Bladder microvascular endothelial cell (primary cell): ENCODE measurements at places on chromosomes 12 and 14. TPM values are rescaled to one million over a fixed set of nuclear protein-coding genes. Genes with fewer than 3 reads are reported as not detected.

CLEC14A gene
- total RNA-seq: 122 and 339 TPM in 2 replicates

IL31 gene
- not detected in 2 replicates for total RNA-seq

CLEC4E gene
- total RNA-seq: not detected in 2 replicates

CARMIL3 gene
- not detected in 2 replicates for total RNA-seq

ZNF705A gene
- total RNA-seq: under 0.01 and 0.16 TPM in 2 replicates

CIDEB gene
- total RNA-seq: 3.7 and 3.8 TPM in 2 replicates

TMEM233 gene
- total RNA-seq: 0.16 and 0.38 TPM in 2 replicates

YLPM1 gene
- total RNA-seq: 19.1 and 66.7 TPM in 2 replicates

SRRM4 gene
- not detected in 2 replicates for total RNA-seq

TMCC3 gene
- 8.5 and 21.7 TPM in 2 replicates for total RNA-seq

LETMD1 gene
- total RNA-seq: 24.6 and 33.5 TPM in 2 replicates

FAM181A gene
- total RNA-seq: not detected in 2 replicates

IFI27L2 gene
- total RNA-seq: 18.1 and 38.5 TPM in 2 replicates

LHX5 gene
- not detected in 2 replicates for total RNA-seq

AHNAK2 gene
- 23.2 and 35.3 TPM in 2 replicates for total RNA-seq

OTX2 gene
- not detected in 2 replicates for total RNA-seq

RBP5 gene
- total RNA-seq: 0.32 and 0.38 TPM in 2 replicates

POLE2 gene
- 11.5 and 12.6 TPM in 2 replicates for total RNA-seq

SERPINA5 gene
- 0.31 TPM in 1 of 2 replicates, not detected in the other for total RNA-seq

ASIC1 gene
- 0.13 and 0.16 TPM in 2 replicates for total RNA-seq

RNASE3 gene
- not detected in 2 replicates for total RNA-seq

MIPOL1 gene
- total RNA-seq: 6.3 and 21.2 TPM in 2 replicates

CLEC12A gene
- not detected in 2 replicates for total RNA-seq

IRF9 gene
- total RNA-seq: 55.4 and 72.4 TPM in 2 replicates

POTEM gene
- total RNA-seq: not detected in 2 replicates

AMDHD1 gene
- 0.06 and 0.32 TPM in 2 replicates for total RNA-seq

DDN gene
- under 0.01 and 0.13 TPM in 2 replicates for total RNA-seq

PSMA3 gene
- 91.8 and 105 TPM in 2 replicates for total RNA-seq

CD27 gene
- not detected in 2 replicates for total RNA-seq

NRXN3 gene
- total RNA-seq: 0.16 and 0.19 TPM in 2 replicates

TAS2R46 gene
- 1.5 and 6.5 TPM in 2 replicates for total RNA-seq

ACSM4 gene
- not detected in 2 replicates for total RNA-seq

TSPAN8 gene
- total RNA-seq: 0.16 TPM in 1 of 2 replicates, not detected in the other

STAC3 gene
- 0.16 TPM in 1 of 2 replicates, not detected in the other for total RNA-seq

OTOGL gene
- 0.16 and 0.38 TPM in 2 replicates for total RNA-seq

LGR5 gene
- not detected in 2 replicates for total RNA-seq

ACOT6 gene
- total RNA-seq: not detected in 2 replicates

SPIC gene
- total RNA-seq: not detected in 2 replicates

OR4E2 gene
- not detected in 2 replicates for total RNA-seq

DCN gene
- 0.50 and 0.97 TPM in 2 replicates for total RNA-seq

RPL10L gene
- not detected in 2 replicates for total RNA-seq
